ENCODE measurements at places on chromosomes 6 and 20.

GRCh38 chr6:142728910-142729481 lies 216.0 kb downstream of the HIVEP2 start:
- no peak for DNase-seq

GRCh38 chr6:105270511-105270910 lies 90.7 kb upstream of the POPDC3 start:
- no peak for DNase-seq

GRCh38 chr6:152130441-152130840 lies 323.0 kb downstream of the ESR1 start:
- DNase-seq, result no peak

GRCh38 chr6:52535711-52536423 lies 41.0 kb downstream of the TRAM2 start:
- DNase-seq, result no peak

DNA sequence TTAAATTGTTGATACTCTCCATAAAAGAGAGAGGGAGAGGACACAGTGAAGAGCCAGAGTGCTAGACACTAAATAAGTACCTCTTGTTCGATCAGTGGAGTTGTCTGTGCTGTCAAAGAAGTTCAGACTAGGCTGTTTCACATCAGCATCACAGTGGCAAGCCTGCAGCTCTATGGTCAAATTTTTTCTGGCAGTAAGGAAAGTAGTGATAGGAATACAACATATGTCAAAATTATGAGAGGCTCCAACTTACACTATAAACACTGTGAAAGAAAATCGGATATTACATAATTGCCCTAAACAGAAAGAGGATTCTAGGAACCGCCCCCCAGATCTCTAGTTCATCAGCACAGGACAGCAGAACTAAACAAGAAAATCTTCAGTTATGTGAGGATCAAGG lies 23.1 kb downstream of the DNAH8 start:
- no peak for DNase-seq

GRCh38 chr20:373171-373890 lies 7.2 kb upstream of the TRIB3 start:
- DNase-seq, result peak; percentile 76

DNA sequence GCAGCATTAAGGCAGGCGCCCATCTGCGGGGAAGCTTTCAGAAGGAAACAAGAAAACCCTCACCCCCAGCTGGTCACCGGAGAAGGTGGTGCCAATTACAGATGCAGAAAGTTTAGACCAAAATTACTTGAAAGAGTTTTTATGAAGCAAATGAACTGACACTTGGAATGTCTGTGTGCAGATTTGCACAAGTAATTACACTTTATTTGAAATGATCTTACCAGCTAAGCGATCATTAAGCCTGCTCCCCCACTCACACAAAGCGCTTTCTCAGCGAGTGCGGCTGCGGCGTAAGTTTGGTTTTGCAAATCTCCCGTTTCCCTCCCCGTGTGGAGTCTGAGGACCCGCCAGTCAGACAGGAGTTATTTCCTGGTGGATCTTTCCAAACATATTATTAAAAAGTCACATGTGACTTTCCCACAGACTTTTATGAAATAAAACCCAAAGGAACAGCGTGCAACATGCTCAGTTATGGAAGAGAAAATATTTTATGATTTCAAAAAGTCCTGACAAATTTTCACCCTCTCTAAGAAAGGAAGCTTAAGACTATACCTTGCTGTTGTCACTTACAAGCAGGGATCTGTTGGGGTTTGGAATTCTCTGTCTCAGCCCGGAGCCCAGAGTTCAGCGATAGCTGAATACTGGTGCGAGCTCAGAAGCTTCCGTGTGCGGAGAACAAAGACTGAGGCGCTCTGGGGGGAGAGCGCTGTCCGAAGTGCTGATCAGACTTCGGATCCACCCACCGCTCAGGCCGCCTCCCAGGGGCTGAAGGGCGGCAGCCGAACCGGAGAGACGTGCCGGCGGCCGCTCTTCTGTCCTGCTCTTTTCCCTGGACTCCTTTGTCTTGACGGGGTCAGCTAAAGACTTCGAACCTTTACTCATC lies 2.7 kb upstream of the MYT1 start:
- peak; percentile 67 for DNase-seq

DNA sequence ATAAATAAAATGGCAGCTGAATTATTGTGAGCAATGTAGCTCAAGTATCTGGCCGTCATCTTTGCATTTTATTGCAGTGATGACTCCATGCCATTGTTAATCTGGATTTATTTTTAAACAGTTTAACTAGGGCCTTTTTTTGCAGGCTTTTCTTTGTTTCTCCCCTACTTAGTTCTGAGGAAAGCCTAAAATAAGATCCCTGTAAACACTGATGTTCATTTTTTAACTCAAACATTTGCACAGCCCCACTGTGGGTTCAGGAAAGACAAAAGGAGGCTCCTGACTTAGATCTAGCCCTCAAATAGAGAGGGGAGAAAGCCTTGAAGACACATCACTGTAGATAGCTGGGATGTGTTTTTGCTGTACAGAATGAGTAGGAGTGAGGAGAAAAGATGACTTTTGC lies 69.2 kb downstream of the PLEKHG1 start:
- no peak for DNase-seq

- no peak for DNase-seq
Observed at GRCh38 chr20:40663304-40663790, 25.7 kb downstream of the MAFB start.

DNA sequence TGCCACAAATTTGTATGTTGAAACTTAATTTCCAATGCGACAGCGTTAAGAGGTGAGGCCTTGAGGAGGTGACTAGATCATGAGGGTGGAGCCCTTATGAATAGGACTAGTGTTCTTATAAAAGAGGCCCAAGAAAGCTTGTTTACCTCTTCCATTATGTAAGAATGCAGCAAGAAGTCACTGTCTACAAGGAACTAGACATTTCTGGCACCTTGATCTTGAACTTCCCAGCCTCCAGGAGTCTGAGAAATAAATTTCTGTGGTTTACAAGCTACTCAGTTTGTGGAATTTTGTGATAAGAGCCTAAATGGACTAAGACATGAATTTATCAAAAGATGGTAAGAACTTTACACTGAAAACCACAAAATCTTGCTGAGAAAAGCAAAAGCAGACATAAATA lies 173.6 kb upstream of the SGK1 start:
- no peak for DNase-seq

DNA sequence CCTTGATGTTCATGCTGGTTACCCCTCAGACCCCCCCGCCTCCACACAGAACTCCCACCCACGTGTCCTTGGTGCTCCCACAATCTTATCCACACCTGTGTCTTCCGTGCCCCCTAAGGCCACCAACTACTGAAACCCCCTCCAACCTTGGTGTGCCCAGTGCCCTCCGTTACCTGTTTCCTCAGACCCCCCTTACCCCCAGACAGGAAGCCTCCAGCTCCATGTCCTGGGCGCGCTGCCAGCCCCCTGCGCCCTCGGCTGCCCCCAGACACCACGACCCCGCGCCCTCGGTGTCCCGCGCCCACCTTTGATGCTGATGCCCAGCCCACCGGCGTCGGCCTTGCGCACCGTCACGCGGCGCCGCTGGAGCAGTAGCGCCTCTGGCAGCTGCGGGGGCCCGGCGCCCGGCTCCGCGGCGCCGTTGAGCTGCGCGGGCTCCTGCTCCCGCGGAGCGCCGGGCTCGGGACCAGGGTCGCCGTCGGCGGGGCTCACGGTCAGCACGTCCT lies 504 bp downstream of the SNTA1 start:
- DNase-seq, result no peak

- no peak for DNase-seq
Observed at GRCh38 chr6:10725716-10726115, 2.8 kb downstream of the TMEM14C start.

DNA sequence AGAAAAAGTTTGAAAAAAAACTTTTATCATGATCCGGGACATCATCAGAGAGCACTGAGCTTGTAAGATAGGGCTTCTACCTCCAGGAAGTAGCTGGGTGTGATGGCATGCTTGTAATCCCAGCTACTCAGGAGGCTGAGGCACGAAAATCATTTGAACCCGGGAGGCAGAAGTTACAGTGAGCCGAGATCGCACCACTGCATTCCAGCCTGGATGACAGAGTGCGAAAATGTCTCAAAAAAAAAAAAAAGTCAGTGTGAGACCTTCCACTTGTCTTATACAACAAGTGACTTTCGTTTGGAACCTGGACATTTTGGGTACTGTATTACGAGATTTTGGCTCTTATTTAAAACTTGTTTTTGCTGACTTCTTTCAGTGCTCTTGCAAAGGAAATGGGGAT lies 5.9 kb upstream of the SLC13A3 start:
- no peak for DNase-seq

GRCh38 chr20:14761903-14762302 lies 424.5 kb upstream of the FLRT3 start:
- no peak for DNase-seq

GRCh38 chr6:144149558-144149893 lies 791 bp upstream of the STX11 start:
- DNase-seq, result no peak

- no peak for DNase-seq
Observed at GRCh38 chr6:12594530-12594893, 122.1 kb upstream of the PHACTR1 start.

- DNase-seq, result no peak
Observed at GRCh38 chr6:98977671-98978292, 30.0 kb upstream of the FBXL4 start.

GRCh38 chr6:35435074-35435837 lies 16.9 kb upstream of the FANCE start:
- DNase-seq, result no peak

DNA sequence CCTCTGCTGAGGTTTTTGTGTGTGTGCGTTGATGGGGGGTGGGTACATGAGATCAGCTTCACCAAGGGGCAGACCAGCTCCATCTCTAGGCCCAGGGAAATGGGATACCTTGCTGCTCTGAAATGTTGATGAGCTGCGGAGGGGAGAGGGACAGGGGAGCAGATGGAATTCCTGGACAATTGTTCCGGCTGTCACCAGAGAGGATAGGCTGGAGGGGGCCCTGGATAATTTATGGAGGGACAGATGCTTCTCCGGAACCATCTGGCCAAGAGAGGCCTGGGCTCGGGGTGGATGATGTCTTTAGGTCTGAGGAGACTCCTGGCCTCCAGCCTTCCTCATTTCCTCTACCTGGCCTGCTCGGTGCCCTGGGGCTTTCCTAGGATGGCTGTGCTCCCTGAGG lies 1.9 kb upstream of the TJAP1 start:
- no peak for DNase-seq

DNA sequence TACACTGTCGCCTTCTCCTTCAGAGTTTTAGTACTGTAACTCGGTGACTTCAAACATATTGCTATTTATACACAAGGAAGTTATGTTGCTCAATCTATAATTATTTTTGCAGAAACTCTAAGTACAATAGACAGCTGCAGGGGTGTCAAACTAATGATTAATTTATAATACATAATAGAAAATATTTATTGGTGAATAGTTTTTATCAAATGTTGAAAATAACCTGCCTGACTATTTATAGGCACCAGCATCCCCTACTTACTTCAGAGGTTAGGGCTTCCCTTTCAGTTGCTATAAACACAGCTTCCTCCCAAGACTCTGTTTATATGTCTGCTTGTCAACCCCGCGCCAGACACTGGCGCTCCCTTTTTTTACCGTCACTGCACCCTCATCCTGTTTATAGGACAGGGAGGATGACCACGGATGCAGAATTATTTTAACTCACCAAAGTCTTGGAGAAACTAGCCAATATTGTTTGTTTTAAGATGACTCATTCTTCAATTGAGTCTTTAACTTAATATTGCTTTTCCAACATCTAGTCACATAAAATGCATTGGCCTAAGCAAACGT lies 225.0 kb downstream of the ALDH8A1 start:
- no peak for DNase-seq

- no peak for DNase-seq
Observed at GRCh38 chr6:151730496-151730870, 77.0 kb upstream of the ESR1 start.

DNA sequence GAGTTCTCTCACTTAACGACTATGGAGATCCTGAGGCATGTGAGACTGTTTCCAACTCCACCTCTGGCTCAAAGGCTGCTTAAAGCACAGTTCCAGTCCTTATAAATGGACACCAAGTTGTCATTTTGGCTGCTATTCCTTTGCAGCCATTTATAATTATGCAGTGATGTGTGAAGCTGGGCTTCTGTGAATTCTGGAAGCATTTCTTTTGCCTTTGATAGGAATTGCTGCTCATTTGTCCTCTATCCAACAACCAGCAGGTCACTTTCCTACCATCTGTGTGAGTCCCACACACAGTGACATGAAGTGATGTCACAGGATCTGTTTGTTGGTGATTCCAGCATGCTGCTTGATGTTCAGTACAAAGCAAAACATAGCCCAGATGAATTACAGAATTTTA lies 28.5 kb upstream of the EFHC1 start:
- DNase-seq, result no peak

GRCh38 chr6:43454290-43454695 lies 1.1 kb downstream of the DLK2 start:
- DNase-seq, result peak; percentile 73

DNA sequence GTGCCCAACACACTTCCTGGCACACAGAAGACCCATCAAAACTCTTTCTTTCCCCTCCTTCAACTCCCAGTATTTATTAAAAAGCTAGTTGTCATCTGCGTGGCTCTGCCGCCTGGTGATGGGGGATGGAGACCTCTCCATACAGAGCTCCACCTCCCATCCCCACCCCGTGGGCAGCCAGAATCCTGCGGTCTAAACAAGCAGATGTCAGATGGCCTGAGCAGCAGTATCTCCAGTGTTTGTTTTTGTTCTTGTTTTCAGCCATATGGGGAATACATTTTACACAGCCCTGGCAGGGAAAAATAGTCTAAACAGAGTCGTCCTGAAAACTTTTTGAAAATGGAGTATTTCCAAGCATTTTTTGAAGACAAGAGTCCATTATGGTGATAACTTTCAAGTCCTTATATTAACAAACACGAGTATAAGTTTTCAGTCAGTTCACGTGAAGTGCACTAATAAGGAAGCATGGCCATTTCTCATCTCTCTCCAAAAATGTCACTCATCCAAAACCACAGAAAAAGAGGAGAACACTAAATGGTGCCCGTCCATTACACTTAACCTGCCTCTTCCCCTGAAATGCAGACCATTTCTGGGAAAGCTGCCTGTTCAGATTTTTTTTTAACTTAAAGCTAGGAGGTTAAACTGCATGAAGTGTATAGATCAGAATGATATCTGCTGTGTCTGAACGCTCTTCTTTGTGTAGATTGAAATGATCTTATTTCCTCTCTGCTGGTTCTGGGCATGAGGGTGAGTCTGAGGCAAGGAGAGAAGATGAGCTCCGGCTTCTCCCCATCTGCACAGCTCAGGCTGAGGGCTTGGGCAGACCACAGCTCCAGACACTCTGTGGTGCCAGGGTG lies 91.0 kb downstream of the TCP11 start:
- no peak for DNase-seq

GRCh38 chr20:51500936-51501335 lies 41.6 kb downstream of the NFATC2 start:
- no peak for DNase-seq

DNA sequence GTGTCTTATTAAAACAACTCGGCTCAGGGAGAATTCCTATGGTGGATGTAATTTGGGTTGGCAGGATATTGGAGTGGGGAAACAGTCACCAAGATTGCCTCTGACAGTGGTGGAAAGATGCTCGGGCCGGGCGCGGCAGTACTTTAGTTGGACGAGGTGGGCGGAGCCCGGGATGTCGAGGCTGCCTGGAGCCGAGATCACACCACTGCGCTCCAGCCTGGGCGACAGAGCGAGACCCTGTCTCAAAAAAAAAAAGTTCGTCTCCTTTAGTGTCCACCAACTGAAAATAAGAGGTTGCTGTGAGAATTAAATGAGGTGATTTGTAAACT lies 621 bp downstream of the NOL7 start:
- DNase-seq, result no peak

GRCh38 chr6:154536999-154537398 lies 26.5 kb upstream of the CNKSR3 start:
- no peak for DNase-seq

GRCh38 chr20:37864298-37864697 lies 38.6 kb upstream of the VSTM2L start:
- no peak for DNase-seq

GRCh38 chr20:2295886-2296515 lies at the start of gene TGM3:
Gene TGM3, plus strand, starts transcription at chr20:2296001. Its CDS starts 63 bp downstream, at chr20:2296064.
- peak; percentile 45 for DNase-seq

Measured in COLO829 (cell line).